ENCODE measurements at places on chromosomes 1 and 21.

DNA sequence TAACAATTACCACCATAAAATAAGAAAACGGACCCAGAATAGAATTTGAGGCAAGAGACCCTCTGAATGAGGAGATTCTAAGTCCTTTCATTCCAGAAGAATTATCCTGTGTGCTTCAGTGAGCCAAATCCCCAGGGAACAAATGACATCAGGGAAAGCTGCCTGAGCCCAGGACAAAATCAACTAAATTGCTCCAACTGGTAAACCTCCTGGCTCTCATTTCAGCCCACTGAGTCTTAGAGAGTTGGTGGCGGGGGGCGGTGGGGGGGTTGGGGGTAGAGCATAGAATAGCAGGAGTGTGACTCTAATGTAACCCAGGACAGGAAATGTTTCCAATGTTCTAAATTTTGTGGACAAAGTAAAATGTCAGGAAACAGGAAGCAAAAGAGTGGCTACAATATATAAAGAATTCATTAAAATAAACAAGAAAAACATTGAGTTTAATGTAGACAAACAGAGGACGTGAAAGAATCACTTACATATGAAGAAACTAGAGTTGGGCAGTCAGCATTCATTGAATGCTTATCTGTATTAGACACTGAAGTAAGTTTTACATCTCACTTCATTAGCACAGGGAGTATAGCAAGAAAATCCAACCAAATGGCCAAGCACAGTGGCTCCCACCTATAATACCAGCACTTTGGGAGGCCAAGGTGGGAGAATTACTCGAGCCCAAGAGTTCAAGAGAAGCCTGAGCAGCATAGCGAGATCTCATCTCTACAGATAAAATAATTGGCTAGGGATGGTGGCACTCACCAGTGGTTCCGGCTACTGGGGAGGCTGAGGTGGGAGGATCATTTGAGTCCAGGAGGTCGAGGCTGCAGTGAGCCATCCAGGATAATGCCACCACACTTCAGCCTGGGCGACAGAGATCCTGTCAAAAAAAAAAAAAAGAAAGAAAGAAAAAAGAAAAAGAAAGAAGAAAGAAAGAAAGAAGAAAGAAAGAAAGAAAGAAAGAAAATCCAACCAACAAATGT is 75.1 kb downstream of the DHRS3 start:
- no peak for DNase-seq

GRCh38 chr1:233315718-233316301 is 11.7 kb upstream of the MAP3K21 start:
- no peak for DNase-seq

DNA sequence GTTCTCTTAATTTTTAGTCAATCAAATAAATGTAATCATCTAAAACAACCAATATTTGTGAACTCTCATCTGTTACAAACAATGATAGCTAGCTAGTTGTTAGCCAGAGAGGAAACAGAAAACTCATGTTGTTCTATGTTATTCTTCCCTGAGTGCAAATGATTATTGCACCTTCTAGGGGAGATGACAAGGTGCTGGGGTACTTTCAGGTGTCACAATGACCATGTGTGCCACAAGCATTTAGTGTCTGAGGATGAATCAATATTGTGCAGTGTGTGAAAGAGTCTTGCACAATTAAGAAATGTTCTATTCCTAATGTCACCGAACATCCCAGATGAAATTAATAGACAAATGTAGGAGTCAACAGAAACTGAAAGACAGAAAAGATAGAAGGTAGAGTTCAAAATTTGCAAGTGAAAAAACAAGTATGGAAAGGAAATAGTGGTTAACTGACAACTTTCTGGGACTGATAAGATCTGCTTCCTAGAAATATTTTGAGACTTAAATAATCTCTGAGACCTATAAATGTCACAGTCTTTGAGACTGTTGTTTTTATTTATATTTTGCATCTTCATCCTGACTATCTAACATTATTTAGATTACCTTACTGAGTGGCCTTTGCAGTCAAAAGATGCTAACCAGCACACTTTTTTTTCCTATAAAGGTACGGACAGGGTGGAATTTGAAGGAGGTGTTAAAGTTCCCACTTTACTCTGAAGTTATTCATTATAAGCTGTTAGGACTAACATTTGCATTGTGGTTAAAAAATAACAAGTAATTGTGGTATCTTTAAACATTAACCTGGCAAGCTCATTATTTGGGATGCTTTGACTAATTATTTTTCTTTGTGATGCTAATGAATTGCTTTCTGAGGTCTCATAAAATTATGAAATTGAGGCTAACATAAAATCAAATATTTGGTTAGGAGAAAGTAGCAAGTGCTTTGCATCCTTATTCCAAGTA is 21.6 kb upstream of the DPYD start:
- no peak for DNase-seq

- DNase-seq: no peak
These were observed 1.7 kb downstream of the TFF3 start for GRCh38 chr21:42313501-42313969.

DNA sequence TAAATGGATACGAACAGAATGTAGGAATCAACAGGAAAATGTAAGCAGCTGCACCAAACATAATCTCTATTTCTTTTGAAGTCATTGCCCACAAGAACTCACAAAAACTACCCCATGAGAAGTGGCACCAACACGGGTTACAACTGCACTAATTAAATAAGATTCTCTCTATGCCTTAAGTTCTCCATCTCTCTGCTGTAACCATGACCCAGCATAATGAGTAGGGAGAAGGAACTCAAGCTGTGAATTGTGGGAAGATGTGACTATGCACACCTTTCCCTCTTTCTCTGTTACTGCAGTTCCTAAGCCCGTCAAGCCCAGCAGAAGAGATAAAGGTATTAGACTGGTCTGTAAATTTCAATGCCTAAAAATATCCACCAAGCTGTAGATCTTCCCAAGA is 614.0 kb downstream of the USP25 start:
- DNase-seq: no peak

DNA sequence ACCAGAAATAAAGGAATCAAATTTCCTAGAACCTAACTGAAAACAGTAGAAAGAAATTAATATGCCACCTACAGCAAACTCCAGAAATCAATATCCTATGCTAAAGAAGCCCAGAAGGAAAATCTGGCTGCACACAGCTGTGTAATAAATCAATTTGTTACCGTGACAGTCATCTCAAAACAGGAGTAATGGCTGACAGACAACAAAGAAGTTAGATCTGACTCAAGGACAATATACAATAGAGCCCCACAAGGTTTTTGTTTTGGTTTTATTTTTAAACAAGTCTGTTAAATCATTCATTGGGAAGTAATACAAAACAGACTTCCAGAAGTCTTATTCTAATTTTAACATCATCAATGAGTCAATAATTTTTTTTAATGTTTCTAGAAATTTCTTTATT is 168.4 kb downstream of the RERE start:
- no peak for DNase-seq

- DNase-seq: no peak
These were observed 206.8 kb downstream of the ZNF326 start for GRCh38 chr1:90201467-90202358.

Data from putamen (tissue), 1 donor.